Stimulated activated CD4-positive, alpha-beta T cell treated with anti-CD3 and anti-CD28 coated beads, Interleukin-15, amount 100 ng/mL, for 24 hours (primary cell): ENCODE measurements at places on chromosomes 16 and 17.

GRCh38 chr17:76252040-76252954, 12.0 kb upstream of the RNF157 start:
- DNase-seq = peak; percentile 42

GRCh38 chr16:77374384-77374783, 60.5 kb downstream of the ADAMTS18 start:
- DNase-seq = no peak

- no peak for DNase-seq
These were observed 44.4 kb downstream of the HAPSTR1 start for GRCh38 chr16:9135797-9136196.

DNA sequence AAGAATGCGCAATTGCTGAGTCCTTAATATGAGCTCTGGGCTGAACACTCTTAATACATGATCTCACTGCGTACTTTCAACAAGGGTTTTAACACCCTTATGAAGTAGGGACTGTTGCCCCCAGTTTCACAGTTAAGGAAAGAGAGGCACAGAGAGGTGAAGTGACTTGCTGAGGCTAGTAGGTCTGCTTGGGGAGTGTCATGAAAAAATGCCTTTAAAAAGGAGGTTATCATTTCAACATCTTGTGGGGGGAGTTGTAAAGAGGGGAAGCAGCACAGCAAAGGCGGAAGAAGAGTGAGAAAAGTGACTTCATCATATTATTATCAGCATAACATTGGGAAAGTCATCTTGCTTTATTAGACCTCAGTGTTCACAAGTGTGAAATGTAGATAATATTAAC, 2.1 kb downstream of the CCL4L2 start:
- DNase-seq = no peak

DNA sequence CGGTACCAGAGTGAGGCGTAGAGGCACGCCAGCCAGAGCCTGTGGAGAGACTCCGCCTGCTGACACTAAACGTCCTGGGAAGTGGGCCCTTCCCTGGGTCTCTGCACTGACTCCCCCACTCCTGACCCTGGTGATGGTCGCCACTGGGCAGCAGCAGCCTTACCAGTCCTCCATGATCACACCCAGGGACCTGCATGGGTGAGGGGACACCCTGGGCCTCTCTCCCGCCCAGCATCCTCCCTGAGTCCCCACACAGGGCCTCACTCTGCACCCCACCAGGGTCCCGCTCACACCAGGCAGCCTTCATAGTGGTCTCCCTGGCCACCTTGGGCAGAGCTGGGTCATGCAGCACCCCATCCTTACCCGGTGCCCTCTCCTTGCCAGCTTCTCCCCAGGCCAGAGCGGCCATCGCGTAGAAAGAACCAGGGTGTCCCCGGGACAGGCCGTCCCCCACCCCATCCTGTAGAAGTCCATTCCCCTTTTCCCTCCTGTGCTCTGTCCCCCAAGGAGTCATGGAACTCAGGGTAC, 10.7 kb downstream of the RGS11 start:
- no peak for DNase-seq

- no peak for DNase-seq
These were observed 109.3 kb downstream of the GSG1L start for GRCh38 chr16:27954191-27954590.

DNA sequence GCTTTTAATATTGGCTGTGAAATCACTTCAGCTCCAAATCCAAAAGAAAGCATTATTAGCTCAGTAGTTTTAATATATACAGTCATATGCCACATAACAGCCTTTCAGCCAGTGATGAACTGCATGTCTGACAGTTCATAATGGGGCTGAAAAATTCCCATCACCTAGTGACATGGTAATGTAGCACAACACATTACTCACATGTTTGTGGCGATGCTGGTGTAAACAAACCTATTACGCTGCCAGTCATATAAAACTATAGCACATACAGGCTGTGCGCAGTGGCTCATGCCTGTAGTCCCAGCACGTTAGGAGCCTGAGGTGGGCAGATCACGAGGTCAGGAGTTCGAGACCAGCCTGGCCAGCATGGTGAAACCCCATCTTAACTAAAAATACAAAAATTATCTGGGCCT, 92.2 kb downstream of the TUBD1 start:
- DNase-seq = no peak

DNA sequence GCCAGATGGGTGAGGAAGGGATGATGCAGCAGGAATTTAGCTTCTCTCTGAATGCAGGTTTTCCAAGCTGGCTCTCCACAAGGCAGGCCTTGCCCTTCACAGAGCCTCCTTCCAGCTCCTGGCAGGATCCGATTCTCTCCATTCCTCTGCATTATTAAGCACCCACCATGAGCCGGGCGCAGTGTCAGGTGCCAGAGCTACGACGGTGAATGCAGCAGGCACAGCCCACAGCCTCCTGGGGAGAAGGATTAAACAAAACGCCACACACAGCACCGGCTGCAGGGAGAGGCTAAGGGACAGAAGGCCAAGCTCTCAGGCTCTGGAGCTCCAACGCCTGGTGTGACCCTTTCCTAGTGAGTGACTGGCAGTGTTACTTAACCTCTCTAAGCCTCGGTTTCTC, 7.1 kb upstream of the MT2A start:
- DNase-seq = no peak

DNA sequence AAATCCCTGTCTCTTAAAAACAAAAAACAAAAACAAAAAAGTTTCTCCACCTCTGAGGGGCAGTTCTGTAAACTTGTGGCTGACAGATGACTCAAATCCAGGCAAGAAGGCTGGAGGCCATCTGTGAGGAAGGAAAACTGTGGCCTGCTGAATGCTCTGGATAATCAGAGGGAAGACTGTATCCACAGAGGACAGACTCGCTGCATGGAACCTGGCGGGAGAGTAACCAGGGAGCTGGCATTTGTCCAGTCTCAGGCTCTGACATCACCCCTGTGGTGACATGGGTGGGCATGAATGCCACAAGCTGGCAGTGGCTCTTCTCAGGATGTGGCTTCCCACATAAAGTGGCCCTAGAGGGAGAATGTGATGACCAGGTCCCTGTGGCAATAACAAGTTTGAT, 2.8 kb upstream of the KSR1 start:
- DNase-seq = no peak

DNA sequence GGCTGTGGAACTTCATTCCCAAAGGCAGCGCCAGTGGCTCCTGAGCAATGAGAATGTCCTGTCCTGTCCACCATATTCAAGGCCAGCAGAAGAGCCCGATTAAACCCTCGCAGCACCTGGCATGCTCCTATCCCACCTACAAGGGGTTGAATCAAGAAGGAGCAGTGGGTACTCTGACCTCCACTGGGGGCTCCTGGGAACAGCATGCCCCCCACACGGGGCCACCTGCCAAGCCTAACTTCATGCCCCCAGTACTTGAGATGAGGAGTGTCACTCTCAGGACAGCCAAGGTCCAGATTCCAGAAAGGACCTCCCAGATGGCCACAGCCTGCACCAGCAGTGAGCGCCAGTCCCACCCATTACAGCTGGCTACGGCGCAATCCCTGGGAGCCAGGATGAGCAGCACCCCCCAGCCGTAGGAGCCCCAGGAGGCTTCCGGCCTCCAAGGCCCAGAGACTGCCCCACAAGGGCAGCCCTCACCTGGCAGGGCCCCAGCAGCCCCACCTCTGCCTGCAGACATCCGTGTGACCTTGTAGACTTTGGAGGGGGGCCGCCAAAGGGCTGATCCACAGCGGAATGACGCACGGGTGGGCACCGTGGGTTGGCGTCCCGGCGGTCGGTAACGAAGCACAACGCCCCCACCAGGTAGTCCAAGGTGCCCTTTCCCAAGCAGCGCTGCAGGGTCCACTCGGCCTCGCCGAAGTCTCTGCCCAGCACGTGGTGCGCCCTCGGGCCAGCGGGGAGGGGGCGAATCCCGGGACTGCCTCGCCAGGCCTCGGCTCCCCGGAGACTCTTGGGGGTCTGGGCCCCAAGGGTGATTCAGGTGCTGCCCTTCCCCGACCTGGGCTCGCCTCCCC, 1.0 kb upstream of the MPDU1 start:
- no peak for DNase-seq

DNA sequence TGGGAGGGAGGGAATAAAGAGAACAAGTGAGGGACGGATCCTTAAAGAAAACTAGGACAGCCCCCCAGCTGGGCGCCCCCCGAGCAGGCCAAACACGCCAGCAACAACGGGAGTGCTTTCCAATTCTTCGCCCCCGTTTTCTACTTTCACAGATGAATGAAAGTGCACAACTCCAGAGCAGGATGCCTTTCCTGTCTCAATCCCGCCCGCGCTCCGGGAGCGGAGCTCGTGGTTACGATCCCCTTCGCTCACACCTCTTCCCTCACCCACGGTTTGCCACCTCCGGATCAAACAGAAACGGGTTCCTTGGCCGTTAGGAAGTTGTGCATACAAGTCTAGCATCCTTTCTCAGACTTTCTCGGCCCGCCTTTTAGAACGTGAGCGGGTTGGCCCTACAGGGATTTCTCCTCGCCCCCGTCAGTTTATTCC, 680 bp downstream of the SKA2 start:
- DNase-seq = peak; percentile 59

DNA sequence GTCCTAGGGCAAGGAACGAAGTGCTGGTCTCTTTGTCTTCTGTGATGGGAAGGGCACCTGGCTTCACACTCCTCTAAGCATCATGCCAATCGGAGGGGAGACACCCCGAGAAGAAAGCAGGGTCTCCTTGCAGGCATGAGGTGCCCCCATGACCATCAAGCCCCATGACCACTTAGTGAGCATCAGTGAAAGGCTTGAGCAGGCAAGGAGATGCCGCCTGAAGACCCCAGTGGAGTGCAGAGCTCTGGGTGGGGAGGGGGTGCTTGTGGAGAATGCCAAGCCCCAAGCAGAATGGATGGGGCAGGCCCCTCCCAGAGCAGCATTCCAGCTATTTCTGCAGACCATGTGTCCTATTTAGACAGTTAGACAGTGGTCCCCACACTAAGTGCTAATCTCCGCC, 232.7 kb upstream of the TNRC6C start:
- no peak for DNase-seq

DNA sequence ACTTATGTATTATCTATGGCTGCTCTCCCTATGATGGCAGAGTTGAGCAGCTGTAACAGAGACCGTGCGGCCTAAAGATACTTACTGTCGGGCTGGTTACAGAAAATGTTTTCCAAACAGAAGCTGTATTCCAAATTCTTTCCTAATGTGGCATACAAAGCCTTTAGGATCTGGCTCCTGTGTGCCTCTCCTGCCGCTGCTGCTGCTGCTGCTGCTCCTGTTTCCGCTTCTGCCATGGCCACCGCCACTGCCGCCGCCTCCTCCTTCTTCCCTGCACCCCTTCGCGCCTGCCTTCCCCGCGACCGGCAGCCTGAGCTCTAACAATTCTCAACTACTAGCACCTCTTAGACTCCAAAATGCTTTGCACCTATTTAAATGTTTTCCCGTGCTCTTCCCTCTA, 263.9 kb upstream of the TBX2 start:
- no peak for DNase-seq

- DNase-seq = peak; percentile 96
These were observed at the start of gene NBR1 for GRCh38 chr17:43170766-43171585. Gene NBR1, plus strand, starts transcription at chr17:43171214. Its CDS starts 4,586 bp downstream, at chr17:43175800.

GRCh38 chr16:89841275-89841674, 13.0 kb downstream of the SPIRE2 start:
- peak; percentile 39 for DNase-seq

DNA sequence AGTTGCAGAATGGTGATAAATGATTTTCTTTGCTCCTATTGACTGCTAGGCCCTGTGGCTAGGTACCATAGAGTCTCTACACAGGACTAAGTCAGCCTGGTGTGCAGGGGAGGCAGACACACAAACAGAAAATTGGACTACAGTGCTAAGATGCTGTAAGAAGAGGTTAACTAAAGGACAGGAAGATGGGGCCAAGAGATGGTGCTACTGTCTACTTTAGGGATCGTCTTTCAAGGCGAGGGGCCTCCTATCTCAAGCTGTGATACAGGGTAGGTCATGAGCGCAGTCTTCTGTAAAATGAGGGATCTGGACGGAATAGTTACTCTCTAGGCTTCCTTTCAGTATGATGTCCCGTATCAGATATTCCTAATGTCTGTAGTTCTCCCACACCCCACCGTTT, 817 bp downstream of the NME1 start:
- DNase-seq = no peak

GRCh38 chr16:79412783-79413225, 187.7 kb downstream of the MAF start:
- DNase-seq = no peak

DNA sequence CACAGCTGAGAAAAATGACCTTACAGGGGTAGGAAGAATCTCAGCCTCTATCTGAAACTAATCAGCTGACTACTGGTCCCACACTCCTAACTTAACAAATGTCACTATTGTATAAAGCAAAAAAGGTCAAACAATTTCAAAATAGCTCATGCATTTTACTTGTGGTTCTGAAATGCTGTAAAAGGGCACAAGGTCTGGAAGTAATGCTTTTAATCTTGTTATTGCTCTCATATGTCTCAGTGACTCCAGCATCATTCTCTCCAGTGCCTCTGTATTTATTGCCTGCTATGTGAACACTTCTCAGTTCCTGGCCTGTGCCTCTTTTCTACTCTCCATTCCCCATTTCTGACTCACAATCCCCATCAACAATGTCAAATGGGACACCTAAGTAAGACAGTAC, 937.7 kb downstream of the CDH11 start:
- no peak for DNase-seq

DNA sequence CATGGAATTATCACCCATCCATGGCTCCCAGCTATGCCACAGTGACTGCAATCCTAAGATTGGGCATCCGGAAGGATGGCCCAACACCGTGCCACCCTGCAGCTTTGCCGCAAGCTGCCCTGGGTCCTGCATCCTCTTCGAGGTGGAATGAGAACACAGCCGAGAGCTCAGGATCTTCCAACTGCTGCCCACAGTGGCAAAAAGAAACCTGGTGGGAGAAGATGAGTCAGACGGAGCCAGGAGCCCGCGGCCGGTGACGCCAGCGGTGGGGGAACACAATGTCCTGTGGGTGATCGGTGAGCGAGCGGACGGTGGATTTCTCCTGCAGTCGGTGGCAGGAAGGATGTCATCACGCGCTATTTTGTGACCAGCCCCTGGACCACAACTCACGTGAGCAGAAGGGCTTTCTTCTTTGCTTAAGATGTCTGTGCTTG, 20.1 kb downstream of the CD7 start:
- peak; percentile 95 for DNase-seq
